ENCODE measurements at places on chromosomes 13 and 19. TPM values are rescaled to one million over a fixed set of nuclear protein-coding genes. Genes with fewer than 3 reads are reported as not detected.

The KASH5 gene
- not detected for total RNA-seq

GRCh38 chr13:112683581-112683980, 6.3 kb upstream of the ATP11A start:
- peak; percentile 8 for DNase-seq
- H3K4me1 ChIP-seq = peaks cover 11% of the 10 kb centered on the region
- no peak overlapping the region for H3K27ac ChIP-seq
- H3K36me3 ChIP-seq = no peaks in the 10 kb centered on the region
- H3K27me3 ChIP-seq = no peaks in the 10 kb centered on the region

DNA sequence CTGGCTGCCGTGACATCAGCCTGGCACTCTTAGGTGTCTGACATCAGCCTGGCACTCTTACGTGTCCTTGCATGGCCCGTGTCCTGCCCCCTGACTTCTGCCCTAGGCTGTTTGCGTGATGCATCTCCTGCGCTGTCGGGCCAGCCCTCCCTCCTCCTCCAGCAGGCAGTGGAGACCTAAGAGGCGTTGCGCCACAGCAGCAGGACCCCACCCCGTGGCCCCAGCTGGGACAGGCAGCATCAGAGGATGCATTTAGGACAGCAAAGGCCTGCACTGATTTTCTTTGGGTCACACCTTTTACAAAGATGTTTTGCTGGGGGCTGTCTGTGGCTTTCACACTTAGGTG, 65.3 kb downstream of the GPR12 start:
- H3K27me3 ChIP-seq = peaks cover 7% of the 10 kb centered on the region
- peaks cover 11% of the 10 kb centered on the region for H3K4me1 ChIP-seq
- no peak overlapping the region for H3K4me3 ChIP-seq

DNA sequence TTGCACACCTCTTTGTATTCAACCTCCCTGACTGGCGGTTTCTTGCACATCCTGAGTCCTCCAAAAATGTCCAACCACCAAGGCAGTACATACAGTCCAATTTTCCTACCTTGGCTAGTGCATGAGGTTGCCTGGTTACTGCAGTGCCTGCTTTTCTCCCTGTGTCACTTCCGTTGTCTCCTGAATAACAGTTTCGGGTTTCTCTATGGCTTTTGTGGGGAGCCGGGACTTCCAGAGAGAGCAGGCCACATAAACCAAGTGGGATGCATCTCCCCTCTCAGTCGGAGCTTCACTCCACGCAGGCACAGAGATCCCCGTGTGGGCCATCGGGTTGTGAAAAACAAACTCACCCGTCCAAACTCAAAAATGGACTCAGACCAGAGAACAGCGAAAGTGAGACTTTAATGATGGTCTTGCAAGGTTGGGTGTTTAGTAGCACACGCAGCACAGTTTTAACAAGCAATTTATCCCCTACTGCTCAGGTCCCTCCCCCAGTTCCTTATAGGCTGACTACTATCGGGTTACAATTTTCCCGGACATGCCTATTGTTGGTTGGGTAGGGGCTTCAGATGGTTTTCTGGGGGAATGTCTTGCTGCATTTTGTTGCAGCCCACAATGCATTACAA, 173.1 kb downstream of the POU4F1 start:
- no peak for DNase-seq
- H3K4me1 ChIP-seq = peaks cover 13% of the 10 kb centered on the region
- H3K27me3 ChIP-seq = no peaks in the 10 kb centered on the region
- no peaks in the 10 kb centered on the region for H3K36me3 ChIP-seq

GRCh38 chr19:2803486-2804155, 16.0 kb upstream of the ZNF554 start:
- no peak overlapping the region for H3K27ac ChIP-seq
- DNase-seq = no peak
- no peak overlapping the region for H3K4me3 ChIP-seq
- H3K36me3 ChIP-seq = peaks cover 9% of the 10 kb centered on the region

GRCh38 chr13:44234566-44234965, 139.1 kb upstream of the SERP2 start:
- H3K27me3 ChIP-seq = no peaks in the 10 kb centered on the region
- H3K27ac ChIP-seq = no peak overlapping the region
- no peaks in the 10 kb centered on the region for H3K36me3 ChIP-seq
- no peak for DNase-seq
- peaks cover 35% of the 10 kb centered on the region for H3K4me1 ChIP-seq

GRCh38 chr19:11423164-11423790, 4.2 kb upstream of the RGL3 start:
- peaks cover 50% of the 10 kb centered on the region for H3K27me3 ChIP-seq
- H3K4me3 ChIP-seq = no peak overlapping the region
- H3K36me3 ChIP-seq = no peaks in the 10 kb centered on the region
- no peak overlapping the region for H3K27ac ChIP-seq
- no peak for DNase-seq
- peaks cover 4% of the 10 kb centered on the region for H3K4me1 ChIP-seq

The ACP7 gene
- 0.29 TPM for total RNA-seq

- DNase-seq = no peak
- peaks cover 3% of the 10 kb centered on the region for H3K4me1 ChIP-seq
- no peak overlapping the region for H3K4me3 ChIP-seq
These were observed 93.4 kb downstream of the UQCRFS1 start for GRCh38 chr19:29119590-29119989.

The KPTN gene
- total RNA-seq = 9.6 TPM

DNA sequence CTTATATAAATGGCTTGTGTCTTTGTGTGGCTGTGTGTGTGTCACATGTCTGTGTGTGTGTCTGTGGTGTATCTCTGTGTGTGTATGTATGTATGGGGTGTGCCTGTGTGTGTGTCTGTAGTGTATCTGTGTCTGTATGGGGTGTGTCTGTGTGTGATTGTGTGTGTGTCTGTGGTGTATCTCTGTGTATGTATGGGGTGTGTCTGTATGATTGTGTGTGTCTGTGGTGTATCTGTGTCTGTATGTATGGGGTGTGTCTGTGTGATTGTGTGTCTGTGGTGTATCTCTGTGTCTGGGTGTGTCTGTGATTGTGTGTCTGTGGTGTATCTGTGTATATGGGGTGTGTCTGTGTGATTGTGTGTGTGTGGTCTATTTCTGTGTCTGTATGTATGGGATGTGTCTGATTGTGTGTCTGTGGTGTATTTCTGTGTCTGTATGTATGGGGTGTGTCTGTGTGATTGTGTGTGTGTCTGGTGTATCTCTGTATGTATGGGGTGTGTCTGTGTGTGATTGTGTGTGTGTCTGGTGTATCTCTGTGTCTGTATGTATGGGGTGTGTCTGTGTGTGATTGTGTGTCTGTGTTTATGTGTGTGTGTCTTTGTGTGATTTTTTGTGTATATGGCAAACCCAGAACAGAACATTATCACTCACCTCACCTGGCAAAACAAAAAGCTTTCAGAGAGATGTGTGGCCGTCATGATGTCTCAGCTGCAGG, 56.1 kb upstream of the MCF2L start:
- H3K27me3 ChIP-seq = no peaks in the 10 kb centered on the region
- no peak for DNase-seq
- H3K4me3 ChIP-seq = no peak overlapping the region

The FCER2 gene
- total RNA-seq = not detected

- H3K27me3 ChIP-seq = peaks cover 8% of the 10 kb centered on the region
- H3K4me3 ChIP-seq = no peak overlapping the region
- no peak overlapping the region for H3K27ac ChIP-seq
- no peaks in the 10 kb centered on the region for H3K36me3 ChIP-seq
These were observed 53.3 kb downstream of the CEBPG start for GRCh38 chr19:33426621-33427361.

The ZNF416 gene
- total RNA-seq = 10.3 TPM

The SULT2A1 gene
- total RNA-seq = 4.4 TPM

The AMH gene
- 49.5 TPM for total RNA-seq

DNA sequence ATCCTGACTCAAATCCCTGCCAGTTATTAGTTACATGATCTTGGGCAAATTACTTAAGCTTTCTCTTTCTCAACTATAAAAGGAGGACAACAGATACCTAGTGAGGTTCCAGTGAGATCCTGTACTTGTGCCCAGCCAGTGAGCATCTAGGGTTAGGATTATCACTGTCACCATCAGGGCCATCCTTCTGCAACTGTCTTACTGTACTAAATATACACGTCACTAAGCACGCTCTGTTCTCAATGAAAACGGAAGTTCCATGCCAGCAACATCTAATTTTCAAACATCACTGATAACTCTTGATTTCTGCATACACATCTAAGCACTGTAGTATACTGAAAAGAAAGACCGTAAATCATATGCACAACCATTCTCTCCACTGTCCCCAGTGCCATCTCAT, 70.0 kb downstream of the FOXO1 start:
- no peak overlapping the region for H3K27ac ChIP-seq
- no peaks in the 10 kb centered on the region for H3K27me3 ChIP-seq
- H3K4me3 ChIP-seq = no peak overlapping the region
- peaks cover 38% of the 10 kb centered on the region for H3K4me1 ChIP-seq
- H3K36me3 ChIP-seq = no peaks in the 10 kb centered on the region

DNA sequence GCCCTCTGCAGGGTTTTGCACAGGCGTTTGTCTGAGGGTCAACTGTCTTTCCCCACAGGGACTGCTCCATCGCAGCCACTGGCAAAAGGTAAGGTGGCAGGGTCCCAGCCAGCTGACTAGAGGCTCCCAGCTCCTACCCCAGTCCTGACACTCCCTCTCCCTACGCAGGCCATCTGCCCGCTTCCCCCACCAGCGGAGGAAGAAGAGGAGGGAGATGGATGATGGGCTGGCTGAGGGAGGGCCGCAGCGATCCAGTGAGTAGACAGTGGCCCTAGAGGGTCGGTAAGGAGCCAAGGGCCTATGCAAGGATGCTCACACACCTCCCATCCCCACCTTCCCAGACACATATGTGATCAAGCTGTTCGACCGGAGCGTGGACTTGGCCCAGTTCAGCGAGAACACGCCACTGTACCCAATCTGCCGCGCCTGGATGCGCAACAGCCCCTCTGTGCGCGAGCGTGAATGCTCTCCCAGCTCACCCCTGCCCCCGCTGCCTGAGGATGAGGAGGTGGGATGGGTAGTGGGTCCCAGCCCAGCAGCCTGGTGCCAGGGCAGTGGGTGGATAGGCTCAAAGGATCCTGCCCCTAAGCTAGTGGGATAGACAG, 4.0 kb downstream of the HSPB6 start:
- no peak overlapping the region for H3K4me3 ChIP-seq
- H3K27ac ChIP-seq = no peak overlapping the region
- DNase-seq = no peak
- peaks cover 2% of the 10 kb centered on the region for H3K36me3 ChIP-seq

GRCh38 chr19:48390188-48391099, 907 bp downstream of the KDELR1 start:
- H3K36me3 ChIP-seq = peaks cover 11% of the 10 kb centered on the region
- peak overlapping the region; percentile 88 for H3K27ac ChIP-seq
- no peaks in the 10 kb centered on the region for H3K4me1 ChIP-seq
- H3K4me3 ChIP-seq = peak overlapping the region; percentile 97
- peak; percentile 80 for DNase-seq
- H3K27me3 ChIP-seq = peaks cover 26% of the 10 kb centered on the region

The C13orf46 gene
- 0.29 TPM for total RNA-seq
